Mesendoderm (in vitro differentiated cells): ENCODE measurements at places on chromosomes 6 and 20.

DNA sequence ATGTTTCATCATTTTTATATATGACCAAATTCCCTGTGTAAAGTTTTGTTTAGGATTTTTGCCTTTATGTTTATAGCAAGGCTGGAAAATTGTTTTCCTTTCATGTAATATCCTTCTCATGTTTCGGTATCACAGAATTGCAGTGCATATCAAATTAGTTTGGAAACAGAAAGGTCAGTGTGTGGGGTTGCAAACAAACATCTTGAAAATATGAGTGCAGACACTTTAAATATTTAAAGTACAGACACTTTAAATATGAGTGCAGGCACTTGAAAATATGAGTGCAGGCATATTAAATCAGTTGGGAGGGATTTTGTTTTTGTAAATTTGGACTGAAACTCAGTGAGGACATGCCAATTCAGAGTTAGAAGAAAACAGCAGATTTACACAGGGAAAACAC is 6.5 kb downstream of the SLPI start:
- H3K4me1 ChIP-seq = no peaks in the 10 kb centered on the region
- H3K4me3 ChIP-seq = no peak overlapping the region
- DNase-seq = no peak
- no peaks in the 10 kb centered on the region for H3K36me3 ChIP-seq
- H3K27me3 ChIP-seq = no peaks in the 10 kb centered on the region

GRCh38 chr6:26457264-26457805 is 420 bp upstream of the BTN2A1 start:
- no peak overlapping the region for H3K27ac ChIP-seq
- H3K27me3 ChIP-seq = no peaks in the 10 kb centered on the region
- no peak overlapping the region for H3K4me3 ChIP-seq
- H3K36me3 ChIP-seq = no peaks in the 10 kb centered on the region
- H3K4me1 ChIP-seq = no peaks in the 10 kb centered on the region

DNA sequence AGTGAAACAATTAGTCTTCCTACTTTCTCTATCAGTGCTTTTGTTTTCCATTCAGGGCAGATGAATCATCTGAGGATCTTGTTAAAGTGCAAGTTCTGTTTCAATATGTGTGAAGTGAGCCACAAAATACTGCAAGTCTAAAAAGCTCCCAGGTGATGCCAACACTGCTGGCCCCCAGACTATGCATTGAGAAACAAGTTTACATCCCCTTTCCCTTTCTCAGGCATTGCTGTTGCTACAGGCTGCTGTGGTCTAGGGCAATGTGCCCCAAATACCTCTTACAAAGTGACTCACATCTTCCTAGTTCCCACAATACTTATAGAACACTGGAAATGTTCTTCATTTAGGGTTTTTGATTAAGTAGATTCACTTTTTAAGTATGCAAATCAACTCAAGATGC is 31.8 kb downstream of the ABRACL start:
- no peaks in the 10 kb centered on the region for H3K36me3 ChIP-seq
- H3K4me1 ChIP-seq = no peaks in the 10 kb centered on the region
- no peaks in the 10 kb centered on the region for H3K27me3 ChIP-seq
- DNase-seq = no peak
- no peak overlapping the region for H3K27ac ChIP-seq

DNA sequence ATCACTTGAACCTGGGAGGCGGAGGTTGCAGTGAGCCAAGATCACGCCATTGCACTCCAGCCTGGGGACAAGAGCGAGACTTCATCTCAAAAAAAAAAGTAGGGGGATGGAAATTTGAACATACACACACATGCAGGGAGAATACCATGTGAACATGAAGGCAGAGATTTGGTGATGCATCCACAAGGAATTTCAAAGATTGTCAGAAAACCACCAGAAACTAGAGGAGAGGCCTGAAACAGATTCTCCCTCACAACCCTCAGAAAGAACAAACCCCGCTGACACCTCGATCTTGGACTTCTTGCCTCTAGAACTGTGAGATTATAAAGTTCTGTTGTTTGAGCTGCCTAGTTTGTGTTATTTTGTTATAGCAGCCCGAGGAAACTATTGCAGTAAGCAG is 125.5 kb downstream of the GPX5 start:
- no peak overlapping the region for H3K4me3 ChIP-seq
- H3K27me3 ChIP-seq = no peaks in the 10 kb centered on the region
- DNase-seq = no peak
- H3K27ac ChIP-seq = no peak overlapping the region

- no peaks in the 10 kb centered on the region for H3K36me3 ChIP-seq
- no peaks in the 10 kb centered on the region for H3K27me3 ChIP-seq
These were observed 688.9 kb upstream of the GJE1 start for GRCh38 chr6:141443668-141444289.

DNA sequence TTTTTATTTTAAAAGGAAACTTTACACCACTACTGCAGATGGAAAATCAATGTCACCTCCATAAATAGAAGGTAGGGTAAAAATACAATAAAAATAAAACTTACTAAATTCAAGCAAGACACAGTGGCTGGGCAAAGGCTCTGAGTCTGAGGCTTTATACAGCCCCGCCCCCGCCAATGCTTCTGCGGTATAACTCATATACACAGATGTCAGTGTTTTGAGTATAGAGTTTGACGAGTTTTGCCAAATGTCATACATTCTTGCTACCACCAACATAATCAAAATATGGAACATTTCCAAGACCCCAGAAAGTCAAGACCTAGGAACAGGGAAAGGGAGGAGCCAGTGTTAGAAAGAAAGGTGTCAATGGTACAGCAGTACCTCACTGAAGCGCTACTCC is 12.8 kb downstream of the NFATC2 start:
- no peak overlapping the region for H3K4me3 ChIP-seq
- DNase-seq = no peak
- no peaks in the 10 kb centered on the region for H3K36me3 ChIP-seq
- no peak overlapping the region for H3K27ac ChIP-seq
- H3K4me1 ChIP-seq = no peaks in the 10 kb centered on the region

DNA sequence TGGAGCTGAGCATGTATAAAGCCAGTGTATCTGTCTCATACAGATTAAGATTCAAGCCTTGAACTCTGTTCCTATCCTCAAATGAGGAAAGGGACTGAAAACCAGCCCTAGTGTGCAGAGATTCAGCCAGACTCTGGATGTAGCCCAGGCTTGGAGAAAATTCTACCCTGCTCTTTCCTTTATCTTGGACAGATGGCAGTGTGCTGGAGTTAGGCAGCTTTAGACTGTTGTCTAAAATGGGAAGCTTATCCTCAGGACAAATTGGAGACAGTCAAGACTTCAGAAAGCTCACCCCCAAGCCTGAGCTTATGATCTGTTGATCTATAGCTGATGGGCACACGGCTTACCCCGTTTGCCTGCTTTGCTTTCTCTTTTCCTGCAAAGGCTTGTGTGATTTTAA is 1057.6 kb downstream of the KIF16B start:
- no peaks in the 10 kb centered on the region for H3K27me3 ChIP-seq
- no peaks in the 10 kb centered on the region for H3K36me3 ChIP-seq

DNA sequence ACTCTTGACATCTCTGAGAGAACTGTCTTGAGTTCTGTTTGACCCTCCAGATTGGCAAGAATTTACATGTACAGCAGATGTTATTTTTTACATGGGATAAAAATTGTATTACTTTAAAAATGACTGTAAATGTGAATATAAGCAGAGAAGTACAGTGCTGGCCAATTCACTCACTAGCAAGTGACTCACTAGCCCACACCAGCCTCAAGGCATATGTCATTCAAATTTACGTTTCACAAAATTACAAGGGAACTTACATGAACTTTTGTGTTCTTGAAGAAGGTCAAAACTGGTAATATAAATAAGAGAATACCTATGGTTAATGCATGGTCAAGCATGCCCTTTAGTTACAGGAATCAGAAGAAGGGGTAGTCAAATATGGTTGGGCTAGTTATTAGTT is 54.0 kb upstream of the HMGCLL1 start:
- H3K27me3 ChIP-seq = no peaks in the 10 kb centered on the region
- no peak overlapping the region for H3K4me3 ChIP-seq
- no peaks in the 10 kb centered on the region for H3K36me3 ChIP-seq
- no peak overlapping the region for H3K27ac ChIP-seq
- no peak for DNase-seq

DNA sequence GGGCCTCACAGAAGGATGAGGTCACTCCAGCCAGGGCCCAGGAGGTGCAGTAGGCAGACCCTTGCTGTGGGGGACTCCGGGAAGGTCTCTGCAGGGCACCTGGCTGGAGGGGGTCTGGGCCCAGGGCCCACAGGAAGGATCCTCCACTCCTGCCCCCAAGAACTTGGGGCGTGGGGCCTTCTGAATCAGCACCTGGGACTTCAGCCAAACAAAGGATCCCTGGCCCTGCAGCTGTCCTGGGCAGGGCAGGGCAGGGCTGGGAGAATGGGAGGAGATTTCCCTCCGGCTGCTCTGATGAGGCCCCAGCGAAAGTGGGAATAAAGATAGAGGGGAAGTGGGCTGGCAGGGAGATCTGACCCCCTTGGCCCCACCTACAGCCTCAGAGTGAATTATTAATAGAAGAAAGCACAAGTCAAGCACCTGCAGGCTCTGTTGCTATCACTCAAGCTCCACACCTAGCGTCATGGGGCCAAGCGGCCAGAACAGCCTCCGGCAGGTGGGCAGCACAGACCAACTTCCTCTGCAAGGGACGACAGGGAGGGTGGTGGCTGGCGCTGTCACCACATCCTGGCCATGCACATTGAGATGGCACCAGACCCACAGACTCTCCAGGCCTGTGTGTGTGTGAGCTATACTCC is 61.6 kb upstream of the MRPS10 start:
- no peak overlapping the region for H3K4me3 ChIP-seq
- H3K4me1 ChIP-seq = no peaks in the 10 kb centered on the region
- no peaks in the 10 kb centered on the region for H3K27me3 ChIP-seq
- no peak for DNase-seq
- no peaks in the 10 kb centered on the region for H3K36me3 ChIP-seq

DNA sequence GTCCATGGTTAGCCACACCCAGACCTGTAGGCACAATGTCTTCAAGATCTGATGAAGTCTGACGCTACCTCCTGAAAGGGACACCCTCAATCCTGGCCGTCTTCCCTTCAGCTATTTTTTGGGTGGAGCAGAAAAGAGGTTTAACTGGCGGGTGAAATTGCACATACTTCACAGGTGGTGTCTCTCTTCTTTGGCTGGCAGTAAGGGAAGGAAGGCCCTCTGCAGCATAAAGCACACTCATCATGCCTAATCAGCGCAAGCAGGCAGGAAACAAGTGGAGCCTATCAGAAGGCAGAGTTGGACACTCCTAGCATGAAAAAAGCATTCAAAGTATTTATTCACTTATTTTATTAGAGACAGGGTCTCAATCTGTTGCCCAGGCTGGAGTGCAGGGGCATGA is 32.9 kb downstream of the PNLDC1 start:
- H3K27ac ChIP-seq = no peak overlapping the region
- H3K36me3 ChIP-seq = no peaks in the 10 kb centered on the region
- DNase-seq = no peak
- H3K4me3 ChIP-seq = no peak overlapping the region
- no peaks in the 10 kb centered on the region for H3K27me3 ChIP-seq

DNA sequence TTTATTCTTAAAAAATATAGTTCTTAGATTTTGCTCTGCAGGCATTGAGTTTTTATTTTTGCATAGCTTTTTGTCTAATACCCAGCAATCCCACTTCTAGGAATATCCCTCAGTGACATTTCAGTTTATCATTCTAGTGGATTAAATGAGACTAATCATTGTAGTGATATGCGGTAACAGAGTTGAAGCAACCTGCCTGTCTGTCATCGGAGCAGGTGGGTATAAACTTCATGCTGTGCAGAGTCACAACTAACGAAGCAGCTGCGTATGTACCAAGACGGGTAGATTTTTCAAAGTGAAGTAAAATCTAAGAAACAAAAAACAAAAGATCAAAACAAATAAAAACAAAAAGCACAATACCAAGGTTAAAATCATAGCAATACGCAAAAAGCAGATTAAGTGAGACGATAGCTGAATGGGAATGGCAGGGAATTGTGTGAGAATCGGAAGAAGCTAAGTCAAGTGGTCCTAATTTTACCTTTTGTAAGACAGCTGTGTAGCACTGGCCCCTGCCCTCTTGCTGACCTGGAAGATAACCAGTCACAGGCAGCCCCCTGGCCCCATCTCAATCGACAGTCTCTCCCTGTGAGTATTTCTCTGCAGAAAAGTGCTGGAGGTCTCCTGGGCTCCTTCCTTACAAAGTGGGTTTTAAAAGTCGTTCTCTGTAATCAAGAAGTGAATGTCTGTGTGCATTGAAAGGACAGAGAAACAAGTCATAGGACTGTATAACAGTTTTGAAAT is 169.2 kb downstream of the OR2B2 start:
- no peak overlapping the region for H3K27ac ChIP-seq
- peaks cover 12% of the 10 kb centered on the region for H3K27me3 ChIP-seq
- no peak for DNase-seq
- H3K4me3 ChIP-seq = no peak overlapping the region

DNA sequence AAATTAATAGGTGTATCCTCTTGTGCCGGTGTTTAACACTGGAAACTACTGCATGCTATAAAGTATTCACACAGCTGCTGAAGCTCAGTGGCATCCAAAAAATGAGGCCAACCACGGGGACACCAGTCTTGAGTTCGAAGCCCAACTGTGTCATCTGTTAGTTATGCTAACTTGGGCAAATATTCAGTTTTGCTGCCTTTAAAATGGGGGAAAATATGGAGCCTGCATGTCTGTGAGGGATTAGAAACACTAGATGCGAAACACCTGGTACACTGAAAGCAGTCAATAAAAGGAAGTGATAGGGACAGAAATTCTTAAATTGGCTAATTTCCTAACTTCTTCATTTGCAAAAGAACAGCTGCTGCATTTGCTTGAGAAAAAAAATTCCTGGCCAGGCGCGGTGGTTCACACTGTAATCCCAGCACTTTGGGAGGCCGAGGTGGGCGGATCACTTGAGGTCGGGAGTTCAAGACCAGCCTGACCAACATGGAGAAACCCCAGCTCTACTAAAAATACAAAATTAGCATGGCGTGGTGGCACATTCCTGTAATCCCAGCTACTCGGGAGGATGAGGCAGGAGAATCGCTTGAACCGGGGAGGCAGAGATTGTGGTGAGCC is 36.6 kb upstream of the MLIP start:
- H3K36me3 ChIP-seq = no peaks in the 10 kb centered on the region
- H3K4me1 ChIP-seq = peaks cover 4% of the 10 kb centered on the region
- no peaks in the 10 kb centered on the region for H3K27me3 ChIP-seq
- H3K4me3 ChIP-seq = no peak overlapping the region

DNA sequence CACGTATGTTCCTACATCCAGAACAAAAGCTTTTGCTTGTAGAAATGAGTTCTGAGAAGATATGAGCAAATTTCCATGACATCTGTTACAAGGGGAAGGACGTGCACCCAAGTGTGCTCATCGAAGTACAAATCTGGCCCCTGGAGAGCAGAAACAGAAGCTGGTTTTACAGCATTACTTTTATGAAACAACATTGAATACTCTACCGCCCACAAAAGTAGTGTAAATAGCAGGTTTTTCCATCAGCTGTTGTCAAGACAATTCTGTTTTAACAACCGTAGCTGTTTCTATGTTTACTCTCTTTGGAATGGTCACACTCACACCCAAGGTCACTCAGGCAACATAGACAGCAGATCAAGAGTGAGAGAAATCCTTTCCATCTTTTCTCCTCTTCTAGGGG is 114.2 kb upstream of the SSTR4 start:
- no peak for DNase-seq
- H3K4me3 ChIP-seq = no peak overlapping the region
- no peaks in the 10 kb centered on the region for H3K27me3 ChIP-seq
- H3K4me1 ChIP-seq = no peaks in the 10 kb centered on the region
- no peak overlapping the region for H3K27ac ChIP-seq
